ENCODE measurements at places on chromosomes 3 and 15. TPM values are rescaled to one million over a fixed set of nuclear protein-coding genes. Genes with fewer than 3 reads are reported as not detected.

- H3K36me3 ChIP-seq: no peaks in the 10 kb centered on the region
- H3K4me1 ChIP-seq: no peaks in the 10 kb centered on the region
- H3K4me3 ChIP-seq: no peak overlapping the region
- DNase-seq: no peak
- H3K27me3 ChIP-seq: no peaks in the 10 kb centered on the region
These were observed 192.5 kb downstream of the WNT5A start for GRCh38 chr3:55294557-55294956.

GRCh38 chr3:171407759-171408158 lies 52.4 kb downstream of the TNIK start:
- H3K4me1 ChIP-seq: no peaks in the 10 kb centered on the region
- no peak for DNase-seq
- H3K27ac ChIP-seq: no peak overlapping the region

- H3K4me3 ChIP-seq: no peak overlapping the region
- H3K27ac ChIP-seq: peak overlapping the region; percentile 0
- H3K27me3 ChIP-seq: no peaks in the 10 kb centered on the region
- peaks cover 14% of the 10 kb centered on the region for H3K4me1 ChIP-seq
- H3K36me3 ChIP-seq: peaks cover 45% of the 10 kb centered on the region
- no peak for DNase-seq
These were observed 15.2 kb downstream of the TMCC1 start for GRCh38 chr3:129878355-129878754.

GRCh38 chr3:20096135-20096685 lies 56.0 kb downstream of the KAT2B start:
- H3K27ac ChIP-seq: no peak overlapping the region
- no peaks in the 10 kb centered on the region for H3K36me3 ChIP-seq
- DNase-seq: no peak
- no peaks in the 10 kb centered on the region for H3K27me3 ChIP-seq
- H3K4me3 ChIP-seq: no peak overlapping the region

GRCh38 chr15:34642247-34642646 lies 58.8 kb upstream of the GOLGA8B start:
- H3K27ac ChIP-seq: no peak overlapping the region
- H3K36me3 ChIP-seq: no peaks in the 10 kb centered on the region
- no peak overlapping the region for H3K4me3 ChIP-seq
- no peak for DNase-seq
- H3K4me1 ChIP-seq: no peaks in the 10 kb centered on the region

GRCh38 chr3:160758929-160759577 lies 3.0 kb downstream of the PPM1L start:
- peaks cover 38% of the 10 kb centered on the region for H3K36me3 ChIP-seq
- H3K4me1 ChIP-seq: peaks cover 23% of the 10 kb centered on the region
- H3K27ac ChIP-seq: no peak overlapping the region
- no peaks in the 10 kb centered on the region for H3K27me3 ChIP-seq

DNA sequence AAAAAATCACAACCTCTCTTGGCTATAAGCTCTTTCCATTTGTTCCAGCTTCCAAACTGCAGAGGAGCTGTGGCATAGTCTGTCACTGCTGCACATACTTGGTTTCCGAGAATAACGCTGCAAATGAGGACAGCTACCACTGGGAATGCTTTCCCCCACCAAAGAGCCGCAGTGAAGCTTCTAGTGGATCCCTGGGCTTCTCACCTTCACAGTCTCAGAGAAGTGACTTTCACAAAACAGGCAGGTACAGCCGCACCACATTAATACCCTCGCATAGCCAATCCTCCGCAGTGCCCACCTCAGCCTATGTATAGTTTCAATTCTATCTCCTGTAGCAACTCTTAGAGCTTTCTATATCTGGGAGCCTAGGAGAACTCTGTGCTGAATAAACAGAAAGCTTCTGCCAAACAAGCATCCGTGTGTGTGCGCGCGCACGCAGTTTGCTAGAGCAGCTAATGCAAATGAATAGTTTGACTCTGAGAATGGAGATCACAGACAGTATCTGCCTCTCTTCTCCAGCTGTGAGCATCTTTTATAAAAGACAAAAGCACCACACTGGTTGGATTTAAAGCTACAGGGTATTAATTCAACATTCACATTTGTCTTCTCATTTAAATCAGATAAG lies 81.9 kb upstream of the PLXND1 start:
- H3K27me3 ChIP-seq: no peaks in the 10 kb centered on the region
- H3K36me3 ChIP-seq: no peaks in the 10 kb centered on the region
- no peak for DNase-seq
- no peak overlapping the region for H3K27ac ChIP-seq
- H3K4me3 ChIP-seq: no peak overlapping the region

- H3K4me1 ChIP-seq: no peaks in the 10 kb centered on the region
- no peak overlapping the region for H3K4me3 ChIP-seq
- no peak overlapping the region for H3K27ac ChIP-seq
- no peaks in the 10 kb centered on the region for H3K36me3 ChIP-seq
- DNase-seq: no peak
These were observed 397.2 kb downstream of the OCA2 start for GRCh38 chr15:27701956-27702355.

- H3K4me3 ChIP-seq: no peak overlapping the region
- peaks cover 87% of the 10 kb centered on the region for H3K27me3 ChIP-seq
- no peak overlapping the region for H3K27ac ChIP-seq
- H3K4me1 ChIP-seq: no peaks in the 10 kb centered on the region
- no peaks in the 10 kb centered on the region for H3K36me3 ChIP-seq
These were observed 91.9 kb downstream of the RORA start for GRCh38 chr15:61137105-61137792.

GRCh38 chr3:45915059-45915439 lies 28.2 kb upstream of the CXCR6 start:
- H3K4me3 ChIP-seq: no peak overlapping the region
- no peaks in the 10 kb centered on the region for H3K27me3 ChIP-seq

DNA sequence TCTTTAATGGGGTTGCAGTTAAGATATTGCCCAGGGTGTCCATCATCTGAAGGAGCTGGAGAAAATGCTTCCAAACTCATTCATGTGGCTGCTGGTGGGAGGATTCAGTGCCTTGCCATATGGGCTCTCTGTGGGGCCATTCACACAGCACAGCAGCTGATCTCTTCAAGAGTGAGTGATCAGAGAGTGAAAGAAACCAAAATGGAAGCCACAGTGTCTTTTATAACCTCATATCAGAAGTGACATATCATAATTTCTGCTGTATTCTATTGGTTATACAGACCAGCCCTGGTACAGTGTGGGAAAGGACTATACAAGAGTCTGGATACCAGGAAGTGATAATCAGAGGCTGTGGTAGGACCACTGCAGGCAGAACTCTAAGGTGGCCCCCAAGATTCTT lies 33.6 kb downstream of the HHLA2 start:
- no peaks in the 10 kb centered on the region for H3K27me3 ChIP-seq
- H3K4me3 ChIP-seq: no peak overlapping the region
- DNase-seq: no peak
- H3K36me3 ChIP-seq: no peaks in the 10 kb centered on the region
- H3K4me1 ChIP-seq: no peaks in the 10 kb centered on the region

GRCh38 chr15:66981771-66982170 lies 83.6 kb upstream of the SMAD3 start:
- H3K36me3 ChIP-seq: no peaks in the 10 kb centered on the region
- H3K4me3 ChIP-seq: no peak overlapping the region
- H3K27me3 ChIP-seq: peaks cover 48% of the 10 kb centered on the region

DNA sequence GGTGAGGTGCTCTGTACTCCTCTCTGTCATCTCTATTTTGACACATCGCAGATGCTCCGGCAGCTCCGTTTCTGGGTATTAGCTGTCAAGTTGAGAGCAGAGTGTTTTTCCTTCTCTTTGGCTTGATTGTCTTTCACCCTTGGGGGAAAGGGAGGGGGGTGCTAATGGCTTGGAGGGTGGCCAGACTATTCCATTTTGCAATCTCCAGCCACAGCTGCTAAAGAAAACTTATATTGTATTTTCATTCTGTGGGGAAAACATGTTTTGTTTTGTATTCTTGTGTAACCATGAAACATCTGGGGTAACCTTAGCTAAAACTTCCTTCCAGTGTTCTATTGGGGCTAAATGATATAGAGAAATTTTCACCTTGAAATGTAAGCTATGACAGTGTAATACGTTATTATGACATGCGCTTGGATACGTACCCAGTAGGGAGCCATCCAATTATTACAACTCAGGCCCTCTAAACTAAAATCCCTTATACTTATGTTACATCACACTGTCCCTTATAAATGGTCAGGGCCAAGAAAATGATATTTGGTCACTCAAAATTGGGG lies 14.0 kb upstream of the LARP6 start:
- H3K27ac ChIP-seq: no peak overlapping the region
- peaks cover 27% of the 10 kb centered on the region for H3K4me1 ChIP-seq
- H3K4me3 ChIP-seq: no peak overlapping the region
- no peaks in the 10 kb centered on the region for H3K27me3 ChIP-seq

- no peak overlapping the region for H3K4me3 ChIP-seq
- peaks cover 6% of the 10 kb centered on the region for H3K4me1 ChIP-seq
- H3K27me3 ChIP-seq: peaks cover 4% of the 10 kb centered on the region
- no peaks in the 10 kb centered on the region for H3K36me3 ChIP-seq
- H3K27ac ChIP-seq: no peak overlapping the region
These were observed 1.3 kb upstream of the KLHL40 start for GRCh38 chr3:42683875-42684598.

DNA sequence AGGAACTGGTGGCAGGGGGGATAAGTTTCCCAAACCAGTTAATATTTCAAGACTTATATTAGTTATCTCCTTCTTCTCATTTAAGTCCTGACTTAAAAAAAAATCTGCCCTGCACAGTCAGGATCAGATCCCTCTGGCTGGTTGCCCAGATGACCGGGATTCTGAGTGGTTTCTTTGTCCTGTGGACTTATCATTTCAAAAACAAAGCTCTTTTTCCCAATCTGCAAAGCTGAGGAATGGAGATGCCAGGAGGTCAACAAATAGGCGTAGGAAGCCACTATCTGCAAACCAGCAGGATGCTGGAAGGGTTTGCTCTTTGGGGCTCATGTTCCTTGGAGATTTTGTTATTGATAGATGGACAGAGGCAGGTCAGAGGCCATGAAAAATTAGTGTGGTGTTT lies 5.8 kb downstream of the C3orf20 start:
- no peak overlapping the region for H3K27ac ChIP-seq
- no peak overlapping the region for H3K4me3 ChIP-seq
- no peaks in the 10 kb centered on the region for H3K4me1 ChIP-seq
- H3K27me3 ChIP-seq: peaks cover 12% of the 10 kb centered on the region
- DNase-seq: no peak
- H3K36me3 ChIP-seq: no peaks in the 10 kb centered on the region

GRCh38 chr3:105944721-105945120 lies 75.9 kb upstream of the CBLB start:
- no peaks in the 10 kb centered on the region for H3K27me3 ChIP-seq
- peak; percentile 8 for DNase-seq
- H3K4me3 ChIP-seq: no peak overlapping the region
- no peaks in the 10 kb centered on the region for H3K4me1 ChIP-seq
- no peak overlapping the region for H3K27ac ChIP-seq

DNA sequence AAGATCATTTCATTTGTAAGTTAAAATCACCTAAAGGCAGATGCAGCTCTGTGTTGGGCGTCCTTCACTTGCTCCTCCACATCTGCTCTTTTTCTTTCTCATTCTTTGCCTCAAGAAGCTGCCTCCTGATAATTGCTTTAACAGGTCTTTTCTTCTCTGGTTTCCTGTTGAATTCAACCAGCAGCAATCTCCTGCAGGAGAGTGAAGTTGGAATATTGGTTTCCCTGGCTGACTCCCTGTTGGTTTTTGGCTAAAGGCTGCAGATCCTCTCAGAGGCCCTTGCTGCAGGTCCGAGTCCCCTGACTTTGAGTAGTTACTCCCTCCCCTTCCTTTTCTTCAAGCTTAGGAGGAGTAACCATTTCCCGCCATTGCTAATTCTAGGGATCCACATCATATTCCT lies 4.2 kb downstream of the TP63 start:
- DNase-seq: no peak
- no peak overlapping the region for H3K4me3 ChIP-seq
- H3K4me1 ChIP-seq: peaks cover 9% of the 10 kb centered on the region
- no peaks in the 10 kb centered on the region for H3K27me3 ChIP-seq
- no peak overlapping the region for H3K27ac ChIP-seq

- H3K4me1 ChIP-seq: no peaks in the 10 kb centered on the region
- H3K27ac ChIP-seq: peak overlapping the region; percentile 22
- H3K27me3 ChIP-seq: no peaks in the 10 kb centered on the region
- peak overlapping the region; percentile 84 for H3K4me3 ChIP-seq
- peaks cover 20% of the 10 kb centered on the region for H3K36me3 ChIP-seq
These were observed 712 bp downstream of the RTF1 start for GRCh38 chr15:41417418-41418195.

DNA sequence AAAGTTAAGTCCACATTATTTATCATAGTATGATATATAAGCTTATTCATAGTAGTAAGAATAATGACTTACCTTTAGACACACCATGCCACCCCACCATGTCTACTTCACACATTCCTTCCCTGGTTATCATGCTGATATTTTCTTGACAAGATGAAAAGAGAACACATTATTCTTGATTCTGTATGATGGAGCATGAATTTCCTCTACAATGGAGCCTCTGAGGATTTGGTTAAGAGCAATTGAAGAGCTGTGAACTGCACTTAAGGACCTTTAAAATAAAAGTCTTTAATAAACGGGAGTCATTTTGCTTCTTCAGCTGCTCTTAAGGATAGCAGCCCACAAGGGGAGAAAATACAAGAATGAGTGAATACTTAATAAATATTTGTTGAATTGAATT lies 226.7 kb downstream of the CADM2 start:
- H3K4me3 ChIP-seq: no peak overlapping the region
- no peak for DNase-seq
- H3K27ac ChIP-seq: no peak overlapping the region

- H3K27ac ChIP-seq: no peak overlapping the region
- no peaks in the 10 kb centered on the region for H3K27me3 ChIP-seq
- no peak for DNase-seq
- H3K4me1 ChIP-seq: peaks cover 16% of the 10 kb centered on the region
These were observed 284.2 kb downstream of the SV2B start for GRCh38 chr15:91384189-91384730.

- no peaks in the 10 kb centered on the region for H3K4me1 ChIP-seq
- H3K4me3 ChIP-seq: no peak overlapping the region
- H3K27me3 ChIP-seq: peaks cover 77% of the 10 kb centered on the region
- DNase-seq: no peak
- H3K27ac ChIP-seq: no peak overlapping the region
These were observed 48.0 kb downstream of the CACNA2D2 start for GRCh38 chr3:50455161-50456018.

CELSR3 gene
- total RNA-seq: 28.5 TPM

TMEM212 gene
- not detected for total RNA-seq

NLGN1 gene
- total RNA-seq: 2.2 TPM

GOLGA6L10 gene
- 0.88 TPM for total RNA-seq

IL17RD gene
- total RNA-seq: 2.2 TPM

All from Calu3 (cell line).